Esophagus muscularis mucosa (tissue), 4 donors: ENCODE measurements at places on chromosomes 1 and 21. TPM values are rescaled to one million over a fixed set of nuclear protein-coding genes. Genes with fewer than 3 reads are reported as not detected.

GRCh38 chr1:16927711-16928485 is 6.2 kb downstream of the CROCC start:
- DNase-seq = no peak

DNA sequence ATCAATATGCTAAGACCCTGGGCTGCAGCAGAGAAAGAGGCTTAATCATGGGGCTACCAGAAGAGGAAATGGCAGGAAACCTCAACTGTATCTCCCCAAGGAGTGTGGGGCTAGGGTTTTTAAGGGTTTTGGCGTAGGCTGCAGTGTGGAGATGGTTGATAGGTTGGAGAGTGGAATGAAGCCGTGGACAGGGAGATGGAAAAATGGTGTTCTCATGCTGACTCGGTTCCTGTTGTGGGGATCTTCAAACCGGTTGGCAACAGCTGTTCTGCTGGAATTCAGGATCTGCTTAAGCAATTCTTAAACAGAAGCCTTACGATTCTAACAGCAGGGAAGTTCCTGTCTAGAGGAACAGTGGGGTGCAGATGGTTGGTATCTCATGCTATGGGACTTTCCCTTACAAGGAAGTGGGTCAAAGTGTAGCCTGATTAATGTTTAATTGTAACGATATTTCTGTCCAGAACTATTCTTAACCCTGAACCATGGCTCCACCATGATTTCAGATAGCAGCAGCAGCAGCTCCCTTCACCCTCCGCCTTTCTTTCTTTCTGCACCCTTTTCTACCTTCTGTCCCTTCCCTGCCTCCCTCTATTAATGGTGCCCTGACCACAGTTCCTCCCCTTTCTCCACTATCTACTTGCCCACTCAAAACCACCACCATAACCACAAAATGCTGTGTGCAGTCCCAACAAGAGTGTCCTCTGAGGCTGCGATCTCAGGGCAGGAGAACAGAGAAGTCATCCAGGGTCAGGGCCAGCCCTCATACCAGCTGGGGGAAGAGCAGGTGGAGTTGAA is 30.8 kb downstream of the RSPH1 start:
- DNase-seq = no peak

DNA sequence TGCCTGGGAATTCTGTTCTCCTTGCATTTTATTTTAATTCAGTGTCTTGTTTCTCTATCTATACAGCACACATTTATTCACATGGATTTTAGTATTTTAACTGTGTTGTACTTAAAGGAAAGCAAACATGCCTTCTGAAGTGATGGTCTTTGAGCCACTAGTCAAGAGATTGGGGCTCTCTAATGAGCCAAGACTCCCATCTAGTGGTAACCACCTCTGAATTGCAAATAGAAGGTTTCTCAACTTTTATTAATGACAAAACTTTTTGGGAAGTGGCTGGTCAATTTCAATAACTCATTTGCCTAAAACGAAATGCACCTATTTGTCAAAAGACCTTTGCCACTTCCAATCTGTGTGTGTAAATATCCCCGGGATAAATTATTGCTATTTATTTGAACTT is 199.6 kb downstream of the LTN1 start:
- no peak for DNase-seq

DNA sequence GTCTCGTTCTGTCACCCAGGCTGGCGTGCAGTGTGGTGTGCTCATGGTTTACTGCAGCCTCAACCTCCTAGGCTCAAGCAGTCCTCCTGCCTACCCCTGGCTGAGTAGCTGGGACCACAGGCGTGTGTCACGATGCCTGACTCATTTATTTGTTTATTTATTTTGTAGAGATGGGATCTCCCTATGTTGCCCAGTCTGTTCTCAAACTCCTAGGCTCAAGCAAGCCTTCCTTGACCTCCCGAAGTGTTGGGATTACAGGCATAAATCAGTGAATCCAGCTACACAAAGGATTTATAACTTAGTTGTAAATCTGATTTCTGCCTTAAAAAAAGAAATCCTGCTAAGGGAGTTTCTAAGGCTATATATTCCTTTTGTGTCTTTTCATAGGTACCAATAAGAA is 30.5 kb upstream of the ZNF496 start:
- no peak for DNase-seq

- DNase-seq = no peak
These were observed 40.9 kb upstream of the TMEM52 start for GRCh38 chr1:1959840-1960479.

DNA sequence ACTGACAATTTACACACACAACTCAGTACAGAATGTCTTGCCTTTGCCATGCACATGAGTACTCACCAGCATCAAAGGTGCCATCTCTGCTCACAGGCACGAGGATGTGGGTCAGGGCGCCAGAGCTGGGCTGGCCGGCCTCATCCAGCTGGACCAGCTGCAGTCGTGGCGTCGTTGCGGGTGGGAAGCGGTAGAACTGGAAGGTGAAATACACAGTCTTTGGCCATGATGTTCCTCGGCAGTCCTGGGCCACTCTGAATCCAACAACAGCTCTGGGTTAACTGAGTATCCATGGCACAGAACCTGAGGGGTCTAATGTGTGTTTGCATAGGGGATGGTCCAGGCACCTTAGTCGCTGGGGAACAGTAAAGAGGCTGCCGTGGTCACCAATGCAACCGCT is 87.7 kb downstream of the NPHP4 start:
- no peak for DNase-seq

C21orf58 gene
- 2.5 TPM for total RNA-seq

SLC44A3 gene
- total RNA-seq = 1.7 TPM

GRCh38 chr1:184624051-184624450 is 130.6 kb downstream of the EDEM3 start:
- DNase-seq = no peak

RAB3B gene
- 0.42 TPM for total RNA-seq
